ENCODE measurements at places on chromosomes 7 and 10. TPM values are rescaled to one million over a fixed set of nuclear protein-coding genes. Genes with fewer than 3 reads are reported as not detected.

Gene FAM13C
- 19.0 TPM for total RNA-seq

Gene PRKCQ
- not detected for total RNA-seq

Gene CCDC146
- total RNA-seq: 0.92 TPM

Gene KRIT1
- 71.3 TPM for total RNA-seq

Gene ACTL6B
- total RNA-seq: not detected

Gene GCK
- not detected for total RNA-seq

Gene FAM171A1
- 21.4 TPM for total RNA-seq

Gene PLEKHS1
- not detected for total RNA-seq

Gene SLC13A1
- total RNA-seq: not detected

Gene GSTO1
- total RNA-seq: 248 TPM

Gene CUTC
- total RNA-seq: 18.9 TPM

Gene MBL2
- not detected for total RNA-seq

Gene AUTS2
- total RNA-seq: 3.0 TPM

Gene KMT2E
- total RNA-seq: 52.1 TPM

Gene GDI2
- total RNA-seq: 341 TPM

Gene HOXA7
- total RNA-seq: 8.3 TPM

Gene CACNB2
- not detected for total RNA-seq

Gene PDAP1
- 265 TPM for total RNA-seq

Gene MGMT
- 33.2 TPM for total RNA-seq

Gene MYL10
- total RNA-seq: 0.34 TPM

Gene TMEM184A
- 0.06 TPM for total RNA-seq

Gene PAOX
- 3.5 TPM for total RNA-seq

Gene ACBD7
- total RNA-seq: 2.0 TPM

Gene AGR3
- not detected for total RNA-seq

Gene COG5
- 31.1 TPM for total RNA-seq

Gene SPDYE9
- not detected for total RNA-seq

Gene TUBB8
- not detected for total RNA-seq

Gene ELFN1
- total RNA-seq: not detected

Gene CD36
- 7.9 TPM for total RNA-seq

Gene GPNMB
- 206 TPM for total RNA-seq

Gene LAMTOR4
- 165 TPM for total RNA-seq

Gene C10orf53
- total RNA-seq: not detected

Gene AZGP1
- total RNA-seq: not detected

Gene TDRD1
- total RNA-seq: 0.06 TPM

Gene LIPJ
- total RNA-seq: not detected

Gene NME8
- not detected for total RNA-seq

Gene UFSP1
- total RNA-seq: 7.6 TPM

Gene ERVW-1
- not detected for total RNA-seq

Gene PLAU
- total RNA-seq: 614 TPM

Gene NCF1
- total RNA-seq: not detected
